ENCODE measurements at places on chromosomes 6 and 20.

DNA sequence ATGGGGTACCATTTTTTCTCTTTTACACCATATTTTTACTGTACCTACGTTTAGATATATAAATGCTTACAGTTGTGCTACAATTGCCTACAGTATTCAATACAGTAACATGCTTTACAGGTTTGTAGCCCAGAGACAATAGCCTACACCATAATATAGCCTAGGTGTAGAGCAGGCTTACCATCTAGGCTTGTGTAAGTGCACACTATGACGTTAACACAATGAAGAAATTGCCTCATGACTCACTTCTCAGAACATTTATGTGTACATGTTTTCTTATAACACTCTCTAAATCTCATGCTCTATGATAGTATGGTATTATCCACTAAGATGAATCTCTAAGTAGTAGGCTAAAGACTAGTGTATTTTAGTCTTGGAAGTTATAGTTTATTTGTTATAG lies 13.5 kb downstream of the GPR63 start:
- H3K27me3 ChIP-seq = peaks cover 9% of the 10 kb centered on the region
- H3K4me1 ChIP-seq = peaks cover 2% of the 10 kb centered on the region
- H3K4me3 ChIP-seq = no peak overlapping the region
- DNase-seq = no peak

DNA sequence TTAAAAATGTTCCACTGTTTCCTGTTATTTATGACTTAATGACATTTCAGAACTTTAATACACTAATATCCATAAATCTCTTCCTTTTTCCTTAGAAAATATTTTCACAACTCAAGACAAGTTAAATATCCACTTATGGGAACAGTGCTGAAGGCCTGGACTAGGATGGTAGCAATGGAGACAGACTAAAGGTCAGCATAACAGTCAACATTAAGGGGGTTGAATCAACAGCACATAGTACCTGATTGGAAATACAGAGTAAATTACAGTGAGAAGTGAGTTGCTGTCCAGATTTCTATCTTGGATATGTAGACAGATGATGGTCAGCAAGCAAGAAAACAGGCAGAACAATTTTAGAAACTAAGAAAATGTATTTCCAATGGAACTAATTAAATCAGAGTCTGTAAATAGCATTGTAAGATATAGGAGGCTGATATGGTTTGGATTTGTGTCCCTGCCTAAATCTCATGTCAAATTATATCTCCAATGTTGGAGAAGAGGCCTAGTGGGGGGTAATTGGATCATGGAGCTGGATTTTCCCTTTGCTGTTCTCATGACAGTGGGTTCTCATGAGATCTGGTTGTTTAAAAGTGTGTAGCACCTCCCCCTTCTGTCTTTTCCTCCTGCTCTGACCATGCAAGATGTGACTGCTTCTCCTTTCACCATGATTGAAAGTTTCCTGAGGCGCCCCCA lies 682.7 kb downstream of the MAFB start:
- no peak overlapping the region for H3K27ac ChIP-seq
- H3K4me3 ChIP-seq = no peak overlapping the region
- H3K27me3 ChIP-seq = no peaks in the 10 kb centered on the region

DNA sequence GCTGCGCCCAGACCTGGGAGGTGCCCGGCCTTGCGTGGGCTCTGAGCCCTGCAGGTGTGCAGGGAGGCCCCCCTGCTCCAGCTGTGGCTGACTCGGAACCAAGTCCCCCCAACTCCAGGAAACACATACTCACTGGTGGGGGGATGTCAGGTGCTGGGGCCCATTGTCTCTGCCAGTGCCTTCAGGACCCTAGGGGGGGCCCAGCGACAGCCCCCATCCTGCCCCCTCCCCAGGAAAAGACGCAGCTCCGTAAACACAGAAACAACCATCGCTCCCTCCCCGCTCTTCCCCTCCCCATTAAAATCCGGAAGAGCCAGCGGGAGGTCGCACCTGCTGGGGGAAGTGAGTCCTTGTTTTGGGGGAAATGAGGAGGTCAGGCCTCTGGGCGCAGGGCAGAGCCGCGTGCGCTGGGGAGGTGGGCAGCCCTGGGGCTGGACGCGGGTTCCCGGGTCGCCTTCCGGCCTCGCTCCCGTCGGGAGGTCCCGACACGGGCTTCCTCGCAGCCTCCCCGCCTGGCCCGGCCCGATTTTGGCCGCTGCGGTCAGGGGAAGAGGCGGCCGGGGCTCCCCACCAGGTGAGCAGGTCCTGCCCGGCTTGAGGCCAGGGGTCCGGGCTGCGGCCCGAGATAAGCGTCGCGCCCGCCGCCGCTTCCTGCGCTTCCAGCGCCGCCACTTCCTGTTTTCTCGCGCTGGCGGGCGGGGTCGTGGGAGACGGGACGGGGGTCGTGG lies 6.2 kb downstream of the C20orf204 start:
- H3K4me3 ChIP-seq = peak overlapping the region; percentile 87
- H3K4me1 ChIP-seq = peaks cover 26% of the 10 kb centered on the region
- DNase-seq = no peak
- H3K27ac ChIP-seq = peak overlapping the region; percentile 65

- no peak for DNase-seq
- peaks cover 41% of the 10 kb centered on the region for H3K27me3 ChIP-seq
- no peaks in the 10 kb centered on the region for H3K36me3 ChIP-seq
- no peak overlapping the region for H3K4me3 ChIP-seq
Observed at GRCh38 chr6:168188369-168189199, 109.6 kb upstream of the FRMD1 start.

GRCh38 chr20:19530006-19530405 lies 228.1 kb upstream of the RIN2 start:
- H3K27ac ChIP-seq = no peak overlapping the region
- no peaks in the 10 kb centered on the region for H3K36me3 ChIP-seq
- no peak for DNase-seq
- peaks cover 3% of the 10 kb centered on the region for H3K27me3 ChIP-seq

Measured in T-helper 17 cell (primary cell).